ENCODE measurements at places on chromosomes 1 and 21. TPM values are rescaled to one million over a fixed set of nuclear protein-coding genes. Genes with fewer than 3 reads are reported as not detected.

DNA sequence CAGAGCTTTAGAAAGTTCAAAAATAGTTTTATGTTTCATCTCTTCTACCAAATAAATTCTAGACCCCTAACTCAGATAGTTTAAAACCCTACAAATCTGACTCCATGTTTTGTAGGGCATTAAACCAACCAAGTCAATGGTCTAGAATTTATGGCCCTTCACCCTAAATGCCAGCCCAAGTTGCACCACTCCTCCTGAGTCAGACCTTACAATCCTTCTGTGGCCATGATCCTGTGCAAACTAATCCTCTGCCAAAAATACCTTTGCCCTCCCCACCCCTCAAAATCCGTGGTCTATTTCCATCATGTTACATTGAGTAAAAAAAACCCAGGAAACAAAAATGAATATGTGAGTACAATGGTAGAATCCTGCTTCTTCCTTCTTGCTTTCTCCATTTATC, 179.3 kb downstream of the NR5A2 start:
- no peaks in the 10 kb centered on the region for H3K4me1 ChIP-seq
- no peaks in the 10 kb centered on the region for H3K27me3 ChIP-seq
- H3K36me3 ChIP-seq: no peaks in the 10 kb centered on the region
- no peak overlapping the region for H3K27ac ChIP-seq
- DNase-seq: no peak

DNA sequence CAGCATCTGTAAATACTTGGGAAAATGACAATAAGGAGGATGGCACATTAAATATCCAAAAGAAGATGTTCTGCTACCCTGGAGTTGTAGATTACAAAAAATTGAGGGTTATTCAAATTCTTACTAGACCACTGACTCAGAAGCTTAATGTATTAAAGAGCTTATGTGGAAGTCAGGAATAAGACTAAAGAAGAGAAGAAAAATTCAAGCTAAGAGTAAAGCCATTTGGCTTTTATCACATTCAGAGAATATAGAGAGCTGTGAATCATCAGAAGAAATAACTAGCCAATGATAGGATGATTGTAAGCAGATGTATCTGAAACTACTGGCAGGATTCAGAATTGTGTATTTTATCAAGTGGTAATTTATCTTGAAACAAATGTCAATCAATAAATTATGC, 237.0 kb downstream of the TBX15 start:
- H3K4me1 ChIP-seq: no peaks in the 10 kb centered on the region
- H3K27me3 ChIP-seq: no peaks in the 10 kb centered on the region
- no peak overlapping the region for H3K4me3 ChIP-seq
- H3K36me3 ChIP-seq: no peaks in the 10 kb centered on the region
- H3K27ac ChIP-seq: no peak overlapping the region
- DNase-seq: no peak

The RBP7 gene
- total RNA-seq: 4.0 TPM

- no peaks in the 10 kb centered on the region for H3K36me3 ChIP-seq
- no peak overlapping the region for H3K27ac ChIP-seq
- DNase-seq: peak; percentile 67
- H3K4me3 ChIP-seq: no peak overlapping the region
These were observed 2.8 kb upstream of the ENAH start for GRCh38 chr1:225655509-225656258.

DNA sequence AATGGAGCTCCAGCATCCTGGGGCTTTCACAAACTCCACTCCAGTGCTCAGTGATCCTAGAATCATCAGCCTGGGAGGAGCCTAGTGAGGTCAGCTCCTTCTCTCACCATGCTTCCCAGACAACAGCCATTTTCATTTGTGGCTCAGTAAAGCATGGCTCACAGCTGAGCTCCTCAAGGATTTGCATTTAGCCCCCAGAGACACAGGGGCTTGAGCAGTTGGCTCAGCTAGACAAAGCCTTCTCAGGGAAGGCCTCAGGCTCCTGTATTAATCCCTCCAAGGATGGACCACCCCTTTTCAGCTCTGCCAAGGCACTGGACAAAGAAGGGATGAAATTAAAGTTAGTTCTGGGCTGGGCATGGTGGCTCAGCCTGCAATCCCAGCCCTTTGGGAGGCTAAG, 39.5 kb downstream of the ERI3 start:
- H3K27me3 ChIP-seq: no peaks in the 10 kb centered on the region
- no peak overlapping the region for H3K4me3 ChIP-seq
- H3K27ac ChIP-seq: no peak overlapping the region

The CLIC6 gene
- 0.25 TPM for total RNA-seq

The TNNT2 gene
- total RNA-seq: not detected

GRCh38 chr1:78586572-78586971, 33.7 kb upstream of the IFI44L start:
- H3K4me3 ChIP-seq: no peak overlapping the region
- no peaks in the 10 kb centered on the region for H3K27me3 ChIP-seq
- no peak for DNase-seq
- no peaks in the 10 kb centered on the region for H3K36me3 ChIP-seq
- H3K4me1 ChIP-seq: no peaks in the 10 kb centered on the region

The ANGPTL3 gene
- total RNA-seq: 248 TPM

- H3K36me3 ChIP-seq: no peaks in the 10 kb centered on the region
- DNase-seq: no peak
- no peaks in the 10 kb centered on the region for H3K27me3 ChIP-seq
- no peak overlapping the region for H3K27ac ChIP-seq
- no peak overlapping the region for H3K4me3 ChIP-seq
These were observed 108.8 kb downstream of the CHD1L start for GRCh38 chr1:147351140-147351835.
